SW480 (cell line): ENCODE measurements at places on chromosomes 5 and 9.
A peak's percentile ranks its signal among the peaks of the same experiment; 100 is the strongest.

- DNase-seq: peak; percentile 50
Observed at GRCh38 chr5:173296737-173297676, 31.2 kb downstream of the STC2 start.

GRCh38 chr5:163613150-163613442 is 107.7 kb downstream of the MAT2B start:
- no peak for DNase-seq

DNA sequence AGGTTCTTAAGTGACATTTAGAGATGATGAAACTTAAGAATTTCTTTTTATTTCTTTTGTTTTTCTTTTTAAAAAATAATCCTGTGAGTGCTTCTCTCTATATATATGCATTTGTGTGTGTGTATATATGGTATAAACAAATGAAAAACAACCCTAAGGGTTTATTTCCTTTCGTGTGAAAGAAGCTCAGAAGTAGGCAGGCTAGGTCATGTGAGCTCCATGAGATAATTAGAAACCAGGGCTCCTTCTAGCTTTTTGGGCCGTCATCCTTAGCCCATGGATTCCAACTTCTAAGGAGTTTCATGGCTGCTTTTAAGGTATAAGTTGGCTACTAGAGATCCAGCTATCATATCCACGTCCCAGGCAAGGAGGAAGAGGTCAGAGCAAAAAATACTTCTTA is 11.2 kb downstream of the C9orf43 start:
- DNase-seq: no peak

GRCh38 chr9:136529516-136530460 is 16.1 kb downstream of the NOTCH1 start:
- no peak for DNase-seq

DNA sequence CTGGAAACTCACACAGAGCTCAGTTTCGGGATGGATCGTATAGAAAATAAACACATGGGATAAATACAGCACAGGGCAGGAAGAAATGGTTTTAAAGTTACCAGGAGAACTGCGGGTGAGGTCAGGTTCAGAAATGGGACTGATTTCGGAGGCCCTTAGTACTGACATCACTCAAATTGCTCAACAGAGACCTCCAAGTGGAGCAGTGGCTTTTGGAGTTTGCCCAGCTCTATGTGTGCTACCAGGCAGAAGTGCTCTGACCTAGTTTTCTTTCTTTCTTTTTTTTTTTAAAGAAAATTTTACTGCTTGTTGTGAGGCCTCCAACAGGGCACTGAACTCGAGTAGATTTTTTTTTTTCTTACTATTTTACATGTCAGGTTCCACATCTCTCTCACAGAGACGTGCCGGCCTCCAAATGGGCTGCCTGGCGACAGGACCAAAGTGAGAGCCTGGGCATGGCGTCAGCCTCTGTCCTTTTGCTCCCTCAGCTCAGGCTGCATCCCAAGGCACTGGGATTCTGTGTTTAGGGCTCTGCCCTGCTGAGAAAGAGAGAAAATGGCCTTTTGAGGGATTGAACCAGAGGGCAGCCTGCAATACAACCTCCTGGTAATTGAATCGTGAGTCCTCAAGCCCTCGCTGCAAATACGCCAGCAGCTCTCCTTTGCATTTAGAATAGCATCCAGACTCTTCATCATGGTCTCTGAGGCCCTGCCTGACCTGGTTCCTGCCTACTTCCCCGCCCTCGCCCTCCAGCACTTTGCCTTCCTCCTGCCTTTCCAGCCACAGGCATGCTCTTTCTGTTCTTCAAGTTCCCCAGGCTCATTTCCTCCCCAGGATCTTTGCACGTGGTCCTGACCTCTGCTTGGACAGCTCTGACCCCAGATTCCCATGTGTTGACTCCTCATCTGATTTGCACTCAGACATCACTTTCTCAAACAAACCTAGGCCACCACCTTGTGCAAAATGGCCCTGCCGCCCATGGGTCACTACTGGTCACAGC is 173.5 kb downstream of the FGF1 start:
- DNase-seq: no peak

DNA sequence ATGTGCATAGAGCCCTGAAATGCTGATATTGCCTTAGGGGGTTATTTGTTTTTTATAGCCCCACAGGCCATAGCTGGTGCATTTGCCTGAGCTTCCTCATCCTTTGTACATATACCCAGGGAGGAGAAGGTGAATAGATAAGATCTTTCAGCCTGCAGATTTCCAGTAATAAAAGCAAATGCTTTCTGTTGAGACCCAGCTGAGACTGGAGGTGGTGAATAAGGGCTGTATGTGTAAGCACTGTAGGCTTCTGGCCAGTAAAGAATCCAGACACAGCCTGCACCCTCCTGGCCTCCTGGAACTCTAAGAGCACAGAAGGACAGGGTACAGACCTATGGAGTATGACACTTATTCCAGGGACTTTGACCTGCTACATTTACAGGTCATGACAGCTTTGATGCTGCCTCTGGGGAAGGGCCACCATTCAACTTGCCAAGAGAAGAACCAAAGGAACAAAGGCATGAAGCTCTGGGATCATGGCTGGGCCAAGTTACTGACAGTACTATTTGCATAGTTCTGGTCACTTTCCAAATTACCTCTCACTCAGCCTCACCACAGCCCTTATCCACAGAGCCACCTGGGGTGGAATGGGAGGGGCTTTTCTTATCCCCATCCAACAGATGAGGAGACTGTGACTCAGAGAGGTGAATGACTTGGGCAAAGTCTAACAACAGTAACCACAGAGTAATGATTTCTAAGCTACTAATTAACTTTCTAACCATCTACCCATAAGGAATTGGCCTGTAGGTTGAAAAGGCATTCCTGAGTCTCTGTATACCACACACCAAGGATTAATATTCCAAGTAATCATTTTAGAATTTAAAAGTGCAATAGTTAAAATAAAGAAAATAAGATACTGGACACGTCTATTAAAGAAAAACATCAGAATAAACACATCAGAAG is 604.5 kb upstream of the KLF4 start:
- DNase-seq: peak; percentile 89

- no peak for DNase-seq
Observed at GRCh38 chr9:131056781-131057506, 39.4 kb upstream of the AIF1L start.

DNA sequence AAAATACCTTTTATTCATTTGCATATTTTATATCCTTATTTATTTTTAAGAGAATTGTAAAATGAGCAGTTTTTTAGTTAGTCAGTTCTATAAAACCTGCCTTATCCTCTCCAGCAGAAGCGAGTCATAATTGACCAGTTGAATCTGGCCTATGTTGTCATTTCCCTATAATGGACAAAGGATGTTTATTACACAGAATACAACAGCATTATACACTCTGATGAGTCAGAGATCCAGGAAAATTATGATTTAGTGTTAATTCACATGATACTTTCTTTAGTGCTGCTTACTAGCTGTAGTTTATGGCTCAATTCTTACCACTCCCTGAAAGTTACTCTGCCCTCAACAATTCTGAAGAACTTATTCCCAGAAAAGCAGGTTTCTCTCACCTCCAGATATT is 26.8 kb upstream of the LURAP1L start:
- DNase-seq: no peak
